ENCODE measurements at places on chromosomes 4 and X. TPM values are rescaled to one million over a fixed set of nuclear protein-coding genes. Genes with fewer than 3 reads are reported as not detected.

Gene LUZP4
- total RNA-seq, result not detected

Gene FGFBP1
- total RNA-seq, result not detected

Gene IDUA
- total RNA-seq, result 31.9 TPM

Gene RHOXF1
- total RNA-seq, result not detected

Gene TRO
- total RNA-seq, result 21.1 TPM

Gene ZNF718
- 10.4 TPM for total RNA-seq

Gene CPE
- 458 TPM for total RNA-seq

Gene GYG2
- 0.41 TPM for total RNA-seq

Gene TMSB15A
- total RNA-seq, result not detected

Gene ABCG2
- 2.4 TPM for total RNA-seq

- no peak for DNase-seq
These were observed 7.8 kb upstream of the CLOCK start for GRCh38 chr4:55554453-55555030.

GRCh38 chrX:98409867-98410266 lies 1526.2 kb downstream of the RPA4 start:
- no peak for DNase-seq

GRCh38 chr4:147447786-147448185 lies 33.1 kb upstream of the EDNRA start:
- DNase-seq, result no peak

DNA sequence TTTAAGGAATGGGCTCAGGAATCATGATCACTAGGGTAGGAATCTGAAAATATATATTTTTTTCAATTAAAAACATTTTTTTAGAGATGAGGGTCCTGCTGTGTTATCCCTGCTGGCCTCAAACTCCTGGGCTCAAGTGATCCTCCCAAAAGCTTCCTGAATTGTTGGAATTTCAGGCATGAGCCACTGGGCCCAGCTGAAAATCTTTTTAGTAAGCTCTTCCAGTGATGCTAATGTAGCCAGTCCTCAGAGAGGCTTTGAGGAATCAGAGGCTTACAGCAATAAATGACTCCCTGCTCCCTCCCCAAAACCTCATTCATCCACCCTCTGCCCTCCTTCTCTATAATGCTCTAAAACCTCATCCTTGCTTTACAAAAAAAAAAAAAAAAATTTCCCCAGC lies 129.5 kb downstream of the ZIC3 start:
- no peak for DNase-seq

GRCh38 chr4:34893382-34893781 lies 1350.9 kb downstream of the ARAP2 start:
- DNase-seq, result no peak

DNA sequence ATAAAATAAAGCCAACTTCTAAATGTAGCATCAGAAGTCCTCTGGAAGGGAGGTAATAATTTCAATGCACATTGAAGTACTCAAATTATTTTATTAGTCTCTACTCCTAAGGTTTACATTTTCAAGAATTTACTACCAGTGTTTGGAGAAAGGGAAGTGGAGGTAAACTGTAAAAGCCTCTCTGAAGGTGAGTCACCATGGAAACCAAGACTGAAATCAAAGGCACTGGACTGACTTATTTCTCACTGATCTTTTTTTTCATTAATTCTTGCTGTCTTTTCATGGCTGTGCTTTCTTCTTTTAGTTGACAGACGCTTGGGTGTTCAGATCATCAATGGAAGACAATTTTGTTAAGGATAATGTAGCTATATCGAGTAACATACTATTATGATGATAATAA lies 9.7 kb downstream of the SLC39A8 start:
- DNase-seq, result no peak

- no peak for DNase-seq
These were observed 177.4 kb upstream of the LEF1 start for GRCh38 chr4:108345862-108346817.

DNA sequence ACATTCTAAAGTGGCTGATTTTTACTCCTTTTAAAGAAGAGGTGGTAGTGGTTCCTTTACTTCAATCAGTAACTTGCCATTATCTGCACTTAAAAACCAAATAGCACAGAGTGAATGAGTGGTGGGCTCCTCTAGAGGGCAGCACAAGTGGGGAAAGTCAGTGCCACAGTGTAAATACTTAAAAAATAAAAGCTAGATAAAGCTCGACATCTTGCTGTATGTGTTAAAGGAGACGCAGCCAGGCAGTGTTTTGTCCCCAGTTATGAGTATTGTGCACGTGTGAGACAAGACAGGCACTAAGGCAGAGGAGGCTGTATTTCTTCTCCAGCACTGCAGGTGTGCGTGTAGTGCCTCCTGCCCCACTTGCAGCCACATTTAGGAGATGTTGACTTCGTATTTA lies 24.6 kb downstream of the NAP1L5 start:
- DNase-seq, result no peak

GRCh38 chr4:81472281-81473182 lies 825 bp upstream of the RASGEF1B start:
- no peak for DNase-seq

DNA sequence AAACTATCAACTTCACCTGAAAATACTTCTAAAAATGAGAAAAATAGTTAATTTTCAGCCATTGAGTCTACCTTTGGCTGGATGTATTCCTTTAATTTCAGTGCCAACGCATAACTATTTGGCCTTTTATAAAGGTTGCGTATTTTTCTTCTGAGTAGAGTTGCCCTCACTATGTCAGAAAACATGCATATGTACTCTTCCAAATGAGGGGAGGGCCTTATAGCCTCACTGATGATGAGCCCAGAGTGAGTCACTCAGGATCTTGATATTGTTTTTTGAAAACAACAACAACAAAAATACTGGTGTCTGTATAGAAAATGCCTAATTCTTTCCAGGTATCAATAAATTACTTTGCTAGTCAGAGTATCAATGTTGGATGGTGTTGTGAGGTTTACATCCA lies 349.3 kb downstream of the FBXO8 start:
- DNase-seq, result no peak

- DNase-seq, result no peak
These were observed 197.4 kb downstream of the MAML3 start for GRCh38 chr4:139956507-139957017.

DNA sequence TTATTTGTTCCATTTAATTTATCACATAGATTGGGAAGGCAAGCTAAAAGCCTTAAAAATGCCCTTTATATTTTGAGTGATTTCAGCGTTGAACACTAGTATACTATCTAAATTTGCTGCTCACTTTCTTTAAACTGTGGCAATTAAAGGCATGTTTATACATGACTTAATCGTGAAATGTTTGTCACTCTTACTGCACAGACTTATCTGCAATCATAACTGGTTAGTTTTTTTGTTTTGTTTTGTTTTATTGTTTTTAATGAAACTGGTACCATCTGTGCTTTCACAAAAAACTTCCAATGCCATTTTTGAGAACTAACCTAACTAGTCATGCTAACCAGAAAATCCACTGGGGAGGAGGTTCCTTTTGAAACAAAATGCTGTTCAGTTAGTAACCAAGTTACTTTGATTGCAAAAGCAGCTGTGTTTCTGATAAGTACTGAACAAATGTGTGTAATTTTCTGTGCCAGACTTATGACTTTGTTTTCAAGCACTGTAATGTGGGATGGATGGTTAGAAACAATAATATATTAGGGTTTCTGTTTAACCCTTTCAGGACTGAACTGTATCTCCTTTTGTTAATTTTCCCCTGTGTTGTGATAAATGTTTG lies 56.1 kb downstream of the CCKAR start:
- no peak for DNase-seq

DNA sequence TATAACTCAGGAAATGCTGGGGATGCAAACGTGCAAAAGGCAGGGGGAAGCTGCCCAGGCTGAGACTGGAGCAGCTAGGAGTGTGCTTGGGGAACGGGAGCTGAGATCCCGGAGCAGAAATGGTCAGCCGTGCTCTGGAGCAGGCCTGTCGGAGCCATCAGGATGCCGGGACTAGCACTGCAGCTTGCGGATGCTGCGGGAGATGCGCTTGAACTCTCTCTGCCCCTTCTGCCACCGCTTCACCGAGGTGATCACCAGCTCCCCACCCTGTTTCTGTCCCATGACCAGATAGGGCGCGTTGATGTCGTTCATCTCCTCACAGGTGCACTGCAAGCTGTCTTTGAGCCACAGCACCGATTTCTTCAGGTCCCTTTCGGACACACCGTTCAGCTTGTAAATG lies 7.6 kb downstream of the SFRP2 start:
- no peak for DNase-seq

GRCh38 chr4:187903700-187904099 lies 91.9 kb upstream of the ZFP42 start:
- no peak for DNase-seq

- DNase-seq, result no peak
These were observed 501.6 kb upstream of the SMIM31 start for GRCh38 chr4:164252286-164252685.

DNA sequence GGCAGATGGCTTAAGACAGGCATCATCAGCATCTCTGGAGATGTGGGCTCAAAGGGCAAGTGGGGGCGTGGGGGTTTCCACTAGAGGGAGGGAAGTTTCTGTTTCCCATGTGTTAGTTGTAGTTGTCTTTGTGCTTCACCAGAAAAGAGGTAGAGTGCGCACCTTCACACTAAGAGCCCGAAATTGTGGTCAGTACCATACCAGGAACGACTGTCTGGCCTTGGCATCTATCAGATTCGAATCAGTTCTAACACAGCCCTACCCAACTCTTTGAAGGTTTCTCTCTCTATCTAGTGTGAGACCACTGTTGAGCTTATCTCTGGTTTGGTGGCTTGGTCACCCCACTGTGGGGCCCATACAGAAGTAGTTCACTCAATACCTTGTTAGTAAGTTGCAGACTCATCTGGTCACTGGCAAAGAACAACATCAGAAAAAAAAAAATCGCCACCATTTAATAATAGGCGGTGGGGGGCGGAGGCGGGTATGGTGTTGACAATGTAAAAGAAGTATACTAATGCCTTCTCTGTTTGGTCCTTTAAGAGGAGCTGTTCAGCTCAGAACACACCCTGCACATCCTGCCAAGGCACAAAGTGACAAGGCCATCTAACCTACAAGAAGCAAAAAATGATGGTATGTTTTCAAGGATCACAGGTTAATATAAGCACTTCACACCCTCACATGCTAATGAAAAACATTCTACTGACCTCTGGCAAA lies 71.1 kb downstream of the NYX start:
- DNase-seq, result no peak

GRCh38 chrX:10529344-10529743 lies 91.0 kb downstream of the MID1 start:
- no peak for DNase-seq

DNA sequence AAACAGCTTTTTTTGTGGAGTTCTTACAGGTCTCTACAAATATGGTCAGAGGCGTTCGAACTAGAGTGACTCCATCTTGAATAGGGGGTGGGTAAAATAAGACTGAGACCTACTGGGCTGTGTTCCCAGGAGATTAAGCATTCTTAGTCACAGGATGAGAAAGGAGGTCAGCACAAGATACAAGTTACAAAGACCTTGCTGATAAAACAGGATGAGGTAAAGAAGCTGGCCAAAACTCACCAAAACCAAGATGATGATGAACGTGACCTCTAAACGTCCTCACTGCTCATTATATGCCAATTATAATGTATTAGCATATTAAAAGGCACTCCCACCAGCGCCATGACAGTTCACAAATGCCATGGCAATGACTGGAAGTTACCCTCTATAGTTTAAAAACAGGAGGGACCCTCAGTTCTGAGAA lies 42.8 kb upstream of the SPP1 start:
- DNase-seq, result no peak

- DNase-seq, result no peak
These were observed 37.7 kb downstream of the FHDC1 start for GRCh38 chr4:152973629-152974467.

GRCh38 chr4:62087706-62088105 lies 887.6 kb downstream of the ADGRL3 start:
- DNase-seq, result no peak

DNA sequence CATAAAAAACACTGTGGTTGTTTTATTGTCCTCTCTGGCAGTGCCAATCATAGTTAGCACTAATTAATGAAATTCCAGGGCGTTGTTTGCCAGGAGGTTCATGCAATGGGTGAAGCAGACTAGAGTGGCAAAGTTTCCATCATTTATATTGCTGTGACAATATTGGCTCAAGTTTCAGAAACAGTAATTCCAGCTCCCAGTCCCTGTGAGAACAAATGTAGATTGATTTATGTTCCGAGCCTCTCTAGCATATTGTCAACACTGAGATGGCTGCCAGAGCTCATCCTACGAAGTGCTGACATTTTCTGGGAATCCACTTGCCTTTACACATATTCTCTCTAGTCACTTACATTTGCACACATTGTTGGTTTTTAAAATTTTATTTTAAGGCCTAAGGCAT lies 440.0 kb upstream of the IGFBP7 start:
- no peak for DNase-seq

DNA sequence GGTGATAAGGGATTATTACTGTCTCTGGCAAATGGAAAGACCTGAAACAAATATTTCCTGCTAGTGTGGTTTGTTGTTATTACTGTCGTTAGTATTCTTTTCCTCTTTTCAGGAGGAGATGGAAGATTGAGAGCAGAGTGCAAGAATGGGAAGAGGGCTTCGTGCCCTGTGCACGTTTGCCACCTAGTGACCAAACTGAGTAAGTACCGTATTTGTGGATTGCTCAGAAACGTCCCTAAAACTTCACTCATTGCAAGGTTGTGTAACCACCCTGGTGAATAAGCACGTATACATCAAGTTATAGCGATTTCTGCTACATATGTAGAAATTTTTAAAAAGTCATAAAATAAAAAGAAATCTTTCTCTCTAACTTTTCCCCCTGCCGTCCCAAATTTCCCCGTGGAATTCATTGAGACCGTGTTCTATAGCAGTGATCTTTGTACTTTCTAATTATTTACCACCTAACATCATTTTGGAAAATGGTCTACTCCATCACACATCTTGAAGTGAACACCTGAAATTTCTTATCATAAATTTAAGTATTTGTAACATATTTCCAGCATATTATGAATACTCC lies 24.3 kb downstream of the LINC00632 start:
- no peak for DNase-seq

- DNase-seq, result no peak
These were observed 194.7 kb downstream of the PTTG2 start for GRCh38 chr4:38154681-38155588.

Data from thoracic aorta (tissue), 2 donors.